ENCODE measurements at places on chromosomes 16 and 17.
A peak's percentile ranks its signal among the peaks of the same experiment; 100 is the strongest.

DNA sequence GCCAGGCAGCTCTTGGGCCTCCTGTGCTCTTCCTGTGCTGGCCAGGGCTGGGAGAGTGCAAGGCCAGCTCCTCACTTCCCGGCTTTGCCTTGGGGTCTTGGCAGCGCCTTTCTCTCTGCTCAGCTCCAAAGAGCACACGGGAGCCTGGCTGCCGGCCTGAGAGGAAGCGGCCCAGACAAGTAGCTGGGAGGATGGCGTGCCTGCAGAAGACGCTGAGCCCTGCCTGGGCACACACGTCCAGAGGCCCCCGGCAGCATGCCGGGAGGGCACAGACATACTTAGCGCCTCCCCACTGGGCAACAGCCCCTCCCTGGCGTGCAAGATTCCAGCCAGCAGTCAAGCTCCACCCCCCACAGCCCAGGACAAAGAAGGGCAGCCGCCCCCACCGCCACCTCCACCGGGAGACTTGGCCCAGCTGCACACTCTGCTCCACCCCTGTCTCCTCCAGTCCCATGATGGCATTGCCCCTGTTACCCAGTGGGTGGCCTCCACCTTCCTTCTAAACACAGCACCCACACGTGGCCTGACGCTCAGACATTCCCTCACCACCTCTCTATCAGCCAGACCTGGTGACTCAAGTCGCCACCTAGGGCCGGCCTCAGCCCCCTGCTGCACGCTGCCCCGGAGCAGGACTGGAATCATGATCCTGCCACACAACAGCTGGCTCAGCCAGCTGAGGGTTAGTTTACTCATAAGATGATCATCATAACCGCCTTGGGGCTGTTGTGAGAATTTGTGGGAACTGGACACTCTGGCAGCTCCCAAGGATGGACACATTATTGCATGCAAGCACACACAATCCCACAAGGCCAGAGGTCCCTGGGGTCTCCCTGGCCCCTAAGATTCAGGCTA lies 12.4 kb downstream of the SGCA start:
- peak; percentile 12 for DNase-seq

DNA sequence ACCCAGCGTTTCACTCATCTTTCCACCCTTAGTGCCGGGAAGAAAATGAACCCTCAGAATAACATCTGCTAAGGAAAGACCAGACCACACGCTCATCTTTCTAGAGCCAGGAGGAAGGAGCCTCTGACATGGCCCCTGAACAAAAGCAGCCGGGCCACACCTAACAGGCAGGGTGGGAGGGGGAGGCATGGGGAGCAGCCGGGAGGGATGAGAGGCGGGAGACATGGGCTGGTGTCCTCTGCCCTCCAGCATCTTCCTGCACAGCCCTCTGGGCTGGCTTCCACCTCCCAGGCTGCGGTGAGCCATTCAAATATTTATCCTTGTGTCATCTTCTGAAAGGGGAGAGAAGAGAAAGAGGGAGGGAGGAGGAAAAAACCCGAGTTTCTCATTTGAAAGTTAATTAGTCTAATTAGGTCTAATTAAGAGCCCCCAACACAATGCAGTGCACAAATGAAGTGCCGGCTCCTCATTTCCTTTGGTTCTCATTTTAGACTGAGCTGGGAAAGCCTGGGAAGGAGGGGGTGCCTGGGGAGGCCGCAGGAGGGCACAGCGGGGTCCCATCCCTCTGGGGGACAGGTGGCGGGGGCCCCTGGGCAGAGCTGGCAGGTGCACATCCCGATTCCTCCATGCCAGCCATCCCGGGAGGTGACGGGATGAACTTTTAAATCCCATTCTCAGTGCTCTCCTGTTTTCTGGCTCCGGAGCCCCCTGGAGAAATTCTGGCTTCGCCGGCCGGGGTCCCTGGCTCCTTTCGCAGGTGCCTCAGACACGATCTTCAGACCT lies 90.5 kb downstream of the ENGASE start:
- DNase-seq, result no peak

GRCh38 chr17:77257169-77257568 lies 116.4 kb downstream of the SEC14L1 start:
- no peak for DNase-seq

DNA sequence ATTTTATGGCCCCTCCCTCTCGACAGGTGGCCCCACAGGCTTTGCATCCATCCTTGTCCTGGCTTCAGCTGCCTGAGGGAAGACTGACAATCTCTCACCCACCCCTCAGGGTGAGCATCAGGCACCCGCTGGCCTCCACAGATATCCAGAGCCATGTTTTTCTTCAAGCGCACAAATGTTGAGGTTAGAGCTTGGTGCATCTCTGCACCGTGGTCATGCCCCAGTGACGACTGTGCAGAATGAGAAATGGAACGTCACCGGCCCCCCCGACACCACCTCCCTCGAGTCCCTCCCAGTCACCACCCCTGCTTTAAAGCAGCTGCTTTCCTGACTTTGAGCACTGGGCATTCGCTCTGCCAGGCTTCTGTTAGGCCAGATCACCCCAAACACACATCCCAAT lies 19.8 kb upstream of the TIMP2 start:
- no peak for DNase-seq

DNA sequence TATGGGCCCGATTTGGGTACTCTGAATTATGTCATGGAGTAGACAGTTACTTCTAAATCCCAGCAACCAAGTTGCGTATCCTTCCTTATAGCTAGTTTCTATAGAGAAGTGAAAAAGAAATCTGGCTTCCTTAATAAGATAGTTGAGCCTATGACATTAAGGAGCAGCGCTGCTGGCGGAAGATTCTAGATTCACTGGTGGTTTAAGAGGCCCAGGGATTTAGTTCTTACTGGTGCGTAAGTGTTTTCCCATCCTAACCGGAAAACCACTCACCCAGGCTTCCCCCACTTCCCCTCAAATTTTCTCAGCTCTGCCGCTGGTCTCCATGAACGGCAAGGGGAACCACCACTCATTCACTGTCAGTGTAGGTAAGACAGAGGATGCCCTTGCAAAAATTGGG lies 230.4 kb downstream of the CPPED1 start:
- DNase-seq, result no peak

DNA sequence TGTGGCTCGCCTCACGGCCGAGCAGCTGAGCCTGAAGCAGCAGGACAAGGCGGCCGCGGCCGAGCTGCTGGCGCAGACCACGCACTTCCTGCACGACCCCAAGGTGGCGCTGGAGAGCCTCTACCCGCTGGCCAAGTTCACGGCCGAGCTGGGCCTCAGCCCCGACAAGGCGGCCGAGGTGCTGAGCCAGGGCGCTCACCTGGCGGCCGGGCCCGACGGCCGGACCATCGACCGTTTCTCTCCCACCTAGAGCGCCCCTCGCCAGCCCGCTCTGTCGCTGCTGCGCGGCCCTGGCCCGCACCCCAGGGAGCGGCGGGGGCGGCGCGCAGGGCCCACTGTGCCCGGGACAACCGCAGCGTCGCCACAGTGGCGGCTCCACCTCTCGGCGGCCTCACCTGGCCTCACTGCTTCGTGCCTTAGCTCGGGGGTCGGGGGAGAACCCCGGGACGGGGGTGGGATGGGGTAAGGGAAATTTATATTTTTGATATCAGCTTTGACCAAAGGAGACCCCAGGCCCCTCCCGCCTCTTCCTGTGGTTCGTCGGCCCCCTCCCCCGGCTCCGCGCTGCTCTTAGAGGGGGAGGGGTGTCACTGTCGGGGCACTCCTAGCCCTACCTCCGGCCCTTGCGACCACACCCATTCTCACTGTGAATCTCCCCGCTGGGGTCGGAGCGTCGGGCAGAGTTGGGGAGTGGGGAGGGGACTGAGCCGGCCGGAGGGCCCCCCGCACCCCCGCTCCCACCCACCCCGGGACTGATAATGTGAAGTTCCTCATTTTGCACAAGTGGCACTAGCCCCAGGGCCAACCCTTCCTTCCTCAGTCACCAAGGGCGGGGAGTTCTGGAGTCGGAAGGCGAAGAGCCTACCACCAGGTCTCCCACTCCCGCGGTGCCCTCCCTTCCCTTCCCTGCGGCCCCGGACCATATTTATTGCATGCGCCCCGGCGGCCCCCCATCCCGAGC lies 4.0 kb downstream of the HIC1 start:
- DNase-seq, result peak; percentile 20

DNA sequence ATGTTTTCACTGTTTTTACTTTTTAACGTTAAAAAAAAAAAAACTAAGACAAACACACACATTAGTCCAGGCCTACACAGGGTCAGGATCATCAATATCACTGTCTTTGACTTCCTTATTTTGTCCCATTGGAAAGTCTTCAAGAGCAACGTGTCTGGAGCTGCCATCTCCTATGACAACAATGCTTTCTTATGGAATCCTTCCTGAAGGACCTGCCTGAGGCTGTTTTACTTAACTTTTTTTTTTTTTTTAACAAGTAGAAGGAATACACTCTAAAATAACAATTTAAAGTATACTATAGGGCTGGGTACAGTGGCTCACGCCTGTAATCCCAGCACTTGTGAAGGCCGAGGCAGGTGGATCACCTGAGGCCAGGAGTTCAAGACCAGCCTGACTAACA lies 71.8 kb upstream of the BCAR1 start:
- no peak for DNase-seq

DNA sequence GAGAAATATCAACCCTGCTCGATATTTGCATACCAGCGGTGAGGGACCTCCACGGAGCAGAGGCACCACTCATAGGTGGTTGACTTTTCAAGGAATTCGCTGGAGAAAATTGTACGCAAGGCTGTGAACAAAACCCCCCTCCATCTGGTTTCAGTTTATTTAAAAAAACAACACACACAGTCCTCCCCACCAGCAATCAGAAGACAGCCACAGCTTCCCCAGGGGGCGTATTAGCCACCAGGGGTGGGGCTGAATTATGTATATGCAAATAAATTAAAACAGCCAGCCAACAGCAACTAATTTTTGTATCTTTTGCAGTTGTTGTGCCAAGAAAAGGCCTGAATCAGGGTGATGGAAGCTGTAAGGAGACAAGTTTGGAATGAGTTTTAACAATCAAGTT lies 5.9 kb upstream of the HSD11B2 start:
- DNase-seq, result no peak

DNA sequence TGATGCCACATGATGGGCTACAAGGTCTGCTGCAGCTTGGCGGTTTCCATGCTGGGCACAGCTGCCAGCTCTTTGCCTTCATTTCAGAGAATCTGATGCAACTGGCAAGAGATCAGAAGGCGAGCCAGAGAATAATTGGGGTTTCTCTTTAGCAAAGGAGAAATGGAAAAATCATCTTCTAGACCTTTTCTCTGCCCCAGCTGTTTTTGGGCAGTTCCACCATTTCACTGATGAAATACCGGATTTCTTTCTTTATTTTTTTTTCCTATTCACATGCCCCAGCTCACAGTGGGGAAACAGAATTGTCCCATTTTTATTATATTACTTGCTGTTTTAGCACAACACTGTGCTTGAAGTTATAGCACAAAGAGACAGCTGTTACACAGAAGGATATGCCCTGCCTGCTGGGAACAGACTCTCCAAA lies 439.3 kb upstream of the GOT2 start:
- no peak for DNase-seq

- no peak for DNase-seq
These were observed 204.0 kb downstream of the XYLT1 start for GRCh38 chr16:17266608-17267313.

GRCh38 chr16:3161235-3162018 lies 26.6 kb upstream of the OR1F1 start:
- no peak for DNase-seq

DNA sequence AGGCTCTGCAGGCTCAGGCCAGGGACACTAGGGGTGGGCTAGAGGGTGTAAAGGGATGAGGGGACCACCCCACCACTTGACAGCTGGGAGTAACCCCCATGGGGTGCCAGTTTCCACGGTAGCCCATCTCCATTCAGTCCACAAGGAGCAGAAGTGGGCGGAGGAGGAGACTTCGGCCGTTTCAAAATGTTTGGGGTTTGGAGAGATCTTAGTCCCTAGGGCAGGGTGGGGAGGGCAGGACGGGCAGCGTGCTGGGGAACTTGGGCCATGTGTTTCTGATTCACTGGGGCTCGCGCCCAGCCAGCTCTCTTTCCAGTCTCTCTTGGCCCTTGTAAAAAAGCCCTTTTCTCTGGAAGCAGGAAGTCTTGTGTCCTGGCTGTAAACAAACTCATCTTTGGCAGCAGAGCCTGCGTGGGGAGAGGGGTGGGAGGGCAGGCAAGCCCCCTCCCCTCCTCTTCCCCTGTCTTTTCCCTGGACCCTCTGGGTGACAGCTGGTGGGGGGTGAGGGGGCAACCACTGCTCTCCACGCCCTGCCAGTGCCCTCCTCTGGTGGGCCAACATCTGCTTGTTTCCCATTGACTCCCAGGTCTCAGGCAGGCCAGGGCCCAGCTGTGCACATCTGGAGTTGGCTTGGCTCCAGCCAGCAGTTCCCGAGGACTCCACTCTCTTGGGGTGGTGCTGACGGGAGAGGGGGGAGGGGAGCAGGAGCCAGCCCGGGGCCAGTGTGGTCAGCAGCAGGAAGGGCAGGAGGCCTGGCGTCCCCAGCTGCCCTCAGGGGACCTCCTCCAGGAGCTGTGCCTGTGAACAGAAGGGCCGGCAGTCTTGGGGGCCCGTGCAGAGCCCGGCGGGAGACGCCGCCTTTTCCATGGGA lies 8.1 kb downstream of the CYGB start:
- no peak for DNase-seq

DNA sequence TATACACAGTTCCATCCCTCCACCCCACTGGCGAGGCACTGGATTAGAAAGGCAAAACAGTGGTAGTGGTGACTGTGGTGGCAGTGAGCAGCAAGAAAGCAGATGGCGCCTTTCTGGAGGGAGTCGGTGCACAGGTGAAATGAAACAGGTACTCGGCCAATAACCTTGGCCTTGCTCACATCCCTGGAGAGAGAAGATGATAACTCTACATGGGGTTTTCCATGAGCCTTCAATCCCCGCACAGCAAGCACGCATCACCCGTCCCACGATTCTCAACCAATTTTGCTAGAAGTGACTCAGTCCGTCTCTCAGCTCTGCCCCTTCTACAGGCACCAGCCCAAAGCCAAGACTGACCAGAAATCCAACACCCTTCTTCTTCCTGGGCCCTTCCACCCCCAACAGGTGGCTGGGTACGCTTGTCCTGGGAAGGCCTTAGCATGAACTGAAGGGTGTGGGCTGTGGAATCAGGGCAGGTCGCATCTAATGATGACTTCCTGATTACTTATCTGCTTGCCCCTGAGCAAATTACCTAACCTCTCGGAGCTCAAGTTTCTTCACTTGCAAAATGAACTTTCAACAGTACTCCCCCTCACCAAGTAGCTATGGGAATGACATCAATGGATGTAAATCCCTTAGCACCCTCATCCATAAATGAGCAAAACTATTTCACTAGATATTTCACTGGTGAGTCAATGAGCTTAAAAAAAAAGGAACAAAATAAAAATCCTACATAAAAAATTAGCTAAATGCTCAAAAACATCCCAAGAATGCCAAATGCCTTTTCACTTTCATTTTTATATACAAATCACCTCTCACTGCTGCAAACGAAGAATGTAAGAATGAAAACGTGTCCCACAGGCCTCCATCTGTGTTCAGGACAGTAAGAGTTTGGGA lies 18.0 kb downstream of the XPO6 start:
- peak; percentile 31 for DNase-seq

GRCh38 chr16:84359326-84359725 lies 9.0 kb upstream of the ATP2C2 start:
- no peak for DNase-seq
